Stimulated activated CD4-positive, alpha-beta T cell treated with anti-CD3 and anti-CD28 coated beads, Interleukin-4, amount 100 ng/mL, for 48 hours (primary cell): ENCODE measurements at places on chromosomes 2 and 18.

- DNase-seq, result no peak
Observed at GRCh38 chr2:235102896-235103295, 151.1 kb downstream of the SH3BP4 start.

GRCh38 chr2:232505856-232506255, 14.3 kb upstream of the PRSS56 start:
- no peak for DNase-seq

DNA sequence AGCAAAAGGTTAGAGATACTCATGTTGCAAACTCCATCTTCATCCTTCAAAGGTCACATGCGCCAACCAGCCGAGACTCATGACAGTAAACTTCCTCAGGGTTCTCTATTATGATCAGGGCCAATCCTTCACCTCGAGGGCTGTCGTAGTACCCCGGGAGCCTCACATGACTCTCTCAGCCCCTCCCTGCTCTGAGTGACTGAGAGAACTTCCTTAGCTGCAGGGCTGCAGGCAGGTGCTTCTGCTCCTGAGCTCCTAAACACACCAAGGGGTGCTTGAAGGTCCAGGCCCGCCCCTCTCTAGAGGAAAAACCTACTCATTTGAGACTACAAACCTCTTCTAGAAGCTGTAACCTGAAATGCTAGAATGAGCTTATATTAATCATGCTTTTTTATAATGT, 48.2 kb downstream of the LONRF2 start:
- no peak for DNase-seq

DNA sequence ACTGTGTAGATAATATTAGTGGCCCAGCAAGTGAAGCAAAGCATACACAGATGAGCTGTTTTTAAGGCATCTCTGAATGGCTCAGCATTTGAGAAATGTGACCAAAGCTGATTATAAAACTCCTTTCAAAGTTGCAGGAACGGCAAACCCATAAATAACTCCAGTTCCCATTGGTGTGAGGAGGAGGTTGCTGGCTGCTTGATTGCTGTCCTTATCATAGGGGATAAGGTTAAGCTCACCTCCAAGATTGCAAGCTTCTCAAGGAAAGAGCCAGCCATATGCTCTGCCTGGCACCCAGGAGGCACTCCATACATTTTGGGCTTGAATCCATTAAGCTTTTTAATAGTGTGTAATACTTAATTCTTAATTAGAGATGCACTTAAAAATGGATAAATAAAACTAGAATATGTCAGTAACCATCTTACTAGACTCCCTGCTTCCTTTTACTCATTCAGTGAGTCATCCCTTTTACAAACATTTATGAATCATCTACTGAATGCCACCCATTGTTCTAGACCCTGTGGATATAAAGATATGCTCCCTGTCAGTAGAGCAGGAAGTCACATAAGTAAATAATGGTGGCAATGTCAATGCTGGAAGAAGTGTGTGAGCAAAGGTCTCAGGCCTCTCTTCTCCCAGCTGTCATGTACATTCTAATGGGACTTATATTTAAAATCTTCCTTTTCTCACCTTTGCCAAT, 99.3 kb downstream of the SPATS2L start:
- no peak for DNase-seq

DNA sequence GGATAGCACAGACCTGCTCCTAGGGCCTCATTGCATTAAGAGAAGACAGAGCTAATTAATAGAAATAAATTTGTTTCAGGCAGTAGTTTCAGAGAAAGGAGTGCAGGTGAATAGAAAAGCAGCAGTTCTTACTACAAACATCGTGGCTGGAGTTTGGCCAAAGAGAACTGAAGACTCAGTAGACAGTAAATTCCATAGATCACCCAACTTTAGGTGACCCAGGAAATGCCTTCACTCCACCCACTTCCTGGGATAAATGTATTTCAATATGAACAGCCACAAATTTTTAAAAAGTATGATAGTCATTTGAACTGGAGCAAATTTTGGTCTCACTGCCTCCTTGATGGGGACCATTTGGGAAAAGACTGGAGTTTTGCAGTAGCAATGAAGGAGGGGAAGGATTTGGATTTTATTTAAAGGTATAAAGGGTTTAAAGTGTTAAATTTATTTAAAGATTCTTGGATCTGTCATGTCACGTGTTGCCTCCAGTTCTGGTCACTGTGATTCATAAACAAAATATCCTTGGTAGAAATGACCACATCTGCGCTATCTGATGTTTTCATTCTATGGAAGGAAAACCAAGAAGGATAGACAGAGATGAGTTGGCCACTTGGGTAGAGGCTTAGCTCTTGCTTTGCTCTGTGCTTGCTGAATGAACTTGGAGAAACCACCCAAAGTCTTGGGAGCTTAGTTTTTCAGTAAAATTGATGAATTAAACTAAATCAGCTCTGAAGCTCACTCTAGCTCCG, 390.2 kb downstream of the THSD7B start:
- DNase-seq, result no peak

- no peak for DNase-seq
Observed at GRCh38 chr2:2762913-2763312, 431.8 kb upstream of the MYT1L start.
